ENCODE measurements at places on chromosomes 1 and 21. TPM values are rescaled to one million over a fixed set of nuclear protein-coding genes. Genes with fewer than 3 reads are reported as not detected.

DNA sequence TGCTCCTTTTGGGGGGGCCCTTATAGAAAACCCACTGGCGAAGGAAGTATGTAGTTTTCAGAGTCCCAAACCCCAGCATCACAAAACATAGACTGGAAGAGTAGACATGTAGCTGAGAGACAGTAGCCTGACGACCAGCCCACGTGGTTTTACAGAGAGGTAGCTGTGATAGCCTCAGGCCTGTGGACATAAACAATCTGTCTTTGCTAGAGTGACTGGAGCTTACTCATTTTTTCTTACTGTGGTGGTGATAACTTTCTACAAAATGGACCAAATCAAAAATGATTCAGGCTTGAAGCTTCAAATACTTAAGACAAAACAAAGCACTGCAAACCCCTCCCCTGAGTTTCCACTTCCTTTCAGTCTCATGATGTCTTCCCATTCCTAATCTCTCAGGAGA, 497.0 kb downstream of the RWDD3 start:
- no peak for DNase-seq
- H3K27ac ChIP-seq, result no peak overlapping the region
- no peaks in the 10 kb centered on the region for H3K36me3 ChIP-seq
- no peak overlapping the region for H3K4me3 ChIP-seq
- H3K4me1 ChIP-seq, result no peaks in the 10 kb centered on the region

- peaks cover 4% of the 10 kb centered on the region for H3K4me1 ChIP-seq
- no peak overlapping the region for H3K27ac ChIP-seq
- H3K27me3 ChIP-seq, result no peaks in the 10 kb centered on the region
- DNase-seq, result no peak
- H3K36me3 ChIP-seq, result no peaks in the 10 kb centered on the region
Observed at GRCh38 chr1:52706941-52707926, 9.1 kb upstream of the COA7 start.

DNA sequence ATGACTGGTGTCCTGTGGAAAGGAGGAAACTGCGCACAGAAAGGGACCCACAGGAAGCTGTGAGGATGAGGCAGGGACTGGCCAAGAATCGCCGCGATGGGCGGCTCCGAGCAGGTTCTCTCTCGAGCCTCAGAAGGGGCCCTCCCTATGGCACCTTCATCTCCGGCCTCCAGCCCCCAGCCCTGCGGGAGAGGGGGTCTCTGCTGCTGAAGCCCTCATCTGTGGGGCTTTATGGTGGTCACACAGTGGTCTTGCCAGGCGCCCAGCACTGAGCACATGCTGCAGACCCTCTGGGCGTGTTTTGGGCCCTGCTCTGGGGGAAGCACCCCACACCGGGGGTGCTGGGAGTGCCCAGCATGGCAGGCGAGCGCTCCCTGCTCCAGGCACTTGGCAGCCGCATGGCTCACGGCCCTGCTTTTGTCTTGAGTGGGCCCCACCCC, 86.6 kb upstream of the ACTRT2 start:
- no peaks in the 10 kb centered on the region for H3K36me3 ChIP-seq
- no peak overlapping the region for H3K4me3 ChIP-seq
- DNase-seq, result no peak
- no peak overlapping the region for H3K27ac ChIP-seq
- H3K27me3 ChIP-seq, result no peaks in the 10 kb centered on the region

DNA sequence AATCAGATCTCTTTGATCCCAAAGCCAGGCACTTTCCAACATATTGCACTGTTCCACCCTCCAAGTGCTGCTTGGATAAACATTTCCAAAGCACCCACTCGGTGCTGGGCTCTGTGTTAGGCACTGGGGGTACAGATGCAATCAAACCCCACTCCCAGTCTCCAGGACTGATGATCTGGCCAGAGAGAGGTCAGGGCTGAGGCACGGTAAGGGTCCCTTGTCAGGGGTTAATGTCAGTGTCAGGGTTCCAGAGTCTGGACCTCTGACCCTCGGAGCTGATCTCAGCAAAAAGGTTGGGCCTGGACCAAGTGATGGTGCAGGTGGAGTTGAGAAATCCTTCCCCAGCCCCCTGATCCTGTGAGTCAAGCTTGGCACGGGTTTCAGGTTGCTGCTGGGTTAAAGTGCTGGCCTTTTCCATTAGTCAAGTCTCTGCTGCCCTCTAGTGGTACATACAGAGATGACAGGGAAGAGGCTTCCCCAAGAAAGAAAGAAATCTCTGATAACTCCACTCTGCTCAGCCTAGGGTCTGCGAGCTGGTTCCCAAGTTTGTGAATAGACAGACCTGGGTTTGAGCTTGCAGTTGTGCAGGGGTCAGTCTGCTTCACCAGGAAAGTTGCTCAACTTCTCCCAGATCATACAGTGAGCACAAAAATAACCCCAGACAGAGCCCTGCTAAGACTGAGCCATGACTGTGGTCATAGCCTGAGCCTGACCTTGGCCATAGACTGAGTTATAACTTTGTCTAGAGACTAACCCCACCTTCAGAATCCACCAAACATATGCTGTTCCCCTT, 74.6 kb downstream of the DMRTA2 start:
- no peak overlapping the region for H3K4me3 ChIP-seq
- H3K36me3 ChIP-seq, result no peaks in the 10 kb centered on the region
- H3K27ac ChIP-seq, result no peak overlapping the region
- no peak for DNase-seq
- no peaks in the 10 kb centered on the region for H3K27me3 ChIP-seq

The TNFAIP8L2 gene
- 14.1 TPM for total RNA-seq

- peaks cover 60% of the 10 kb centered on the region for H3K36me3 ChIP-seq
- no peaks in the 10 kb centered on the region for H3K4me1 ChIP-seq
- no peak overlapping the region for H3K4me3 ChIP-seq
- H3K27ac ChIP-seq, result no peak overlapping the region
- no peak for DNase-seq
Observed at GRCh38 chr1:17688217-17688810, 66.8 kb upstream of the ACTL8 start.

The PGBD5 gene
- 0.14 TPM for total RNA-seq

The PDC gene
- total RNA-seq, result not detected

The FAM72D gene
- not detected for total RNA-seq

The TENT5C gene
- 5.4 TPM for total RNA-seq

DNA sequence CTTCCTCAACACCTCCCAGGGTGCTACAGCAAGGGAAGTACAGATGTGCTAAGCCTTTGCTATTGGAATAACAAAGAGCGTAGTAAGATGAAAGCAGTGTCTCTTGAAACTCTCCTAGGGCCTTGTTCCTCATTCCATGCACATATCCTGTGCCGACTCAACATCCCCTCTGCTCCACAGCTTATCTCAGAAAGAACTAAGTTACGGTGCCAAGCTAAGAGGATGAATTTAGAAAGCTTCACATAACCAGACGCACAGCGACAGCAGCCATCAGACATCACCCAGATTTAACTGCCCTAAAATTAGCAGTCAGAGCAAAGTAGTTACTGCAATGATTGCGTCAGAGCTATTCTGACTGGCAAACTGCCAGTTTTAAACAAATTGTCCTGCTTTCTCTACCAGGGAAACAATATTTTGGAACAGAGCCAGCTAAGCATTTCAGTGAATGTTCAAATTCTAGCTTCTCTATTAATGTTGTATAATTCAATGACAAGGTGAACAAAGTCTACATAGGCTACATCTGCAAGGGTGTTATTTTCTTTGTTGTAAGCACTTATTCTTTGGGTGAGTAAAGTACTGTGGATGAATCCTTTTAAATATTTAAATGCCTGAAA, 9.5 kb downstream of the SIPA1L2 start:
- H3K36me3 ChIP-seq, result no peaks in the 10 kb centered on the region
- no peak overlapping the region for H3K27ac ChIP-seq
- no peak for DNase-seq
- H3K4me3 ChIP-seq, result peak overlapping the region; percentile 20
- H3K27me3 ChIP-seq, result no peaks in the 10 kb centered on the region

DNA sequence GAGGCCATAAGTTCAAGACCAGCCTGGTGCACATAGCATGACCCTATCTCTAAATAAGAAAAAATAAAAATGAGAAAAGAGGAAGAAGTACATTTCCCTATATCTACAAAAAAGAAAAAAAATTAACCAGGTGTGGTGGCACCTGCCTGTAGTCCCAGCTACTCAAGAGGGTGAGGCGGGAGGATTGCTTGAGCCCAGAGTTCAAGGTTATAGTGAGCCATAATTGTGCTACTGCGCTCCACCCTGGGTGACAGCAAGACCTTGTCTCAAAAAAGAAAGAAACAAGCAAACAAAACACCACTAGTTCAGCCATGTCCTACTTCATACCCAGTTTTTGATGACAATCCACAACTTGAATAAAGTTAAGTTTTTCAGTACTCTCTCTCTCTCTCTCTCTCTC, 30.7 kb upstream of the TDRD10 start:
- DNase-seq, result no peak
- H3K36me3 ChIP-seq, result no peaks in the 10 kb centered on the region
- H3K27ac ChIP-seq, result no peak overlapping the region
- H3K27me3 ChIP-seq, result no peaks in the 10 kb centered on the region
- H3K4me1 ChIP-seq, result no peaks in the 10 kb centered on the region

GRCh38 chr1:226027538-226028217, 28.5 kb upstream of the SDE2 start:
- H3K4me1 ChIP-seq, result no peaks in the 10 kb centered on the region
- no peak overlapping the region for H3K27ac ChIP-seq
- no peaks in the 10 kb centered on the region for H3K36me3 ChIP-seq
- DNase-seq, result no peak
- H3K4me3 ChIP-seq, result no peak overlapping the region

- DNase-seq, result no peak
- no peaks in the 10 kb centered on the region for H3K4me1 ChIP-seq
- H3K4me3 ChIP-seq, result peak overlapping the region; percentile 12
- H3K27me3 ChIP-seq, result no peaks in the 10 kb centered on the region
Observed at GRCh38 chr1:54965624-54966340, 14.6 kb upstream of the TMEM61 start.
